ENCODE measurements at places on chromosomes 3 and 15.

- no peak for DNase-seq
These were observed 12.3 kb upstream of the DGKG start for GRCh38 chr3:186374376-186374775.

GRCh38 chr3:176611703-176612102, 585.6 kb downstream of the TBL1XR1 start:
- DNase-seq = no peak

DNA sequence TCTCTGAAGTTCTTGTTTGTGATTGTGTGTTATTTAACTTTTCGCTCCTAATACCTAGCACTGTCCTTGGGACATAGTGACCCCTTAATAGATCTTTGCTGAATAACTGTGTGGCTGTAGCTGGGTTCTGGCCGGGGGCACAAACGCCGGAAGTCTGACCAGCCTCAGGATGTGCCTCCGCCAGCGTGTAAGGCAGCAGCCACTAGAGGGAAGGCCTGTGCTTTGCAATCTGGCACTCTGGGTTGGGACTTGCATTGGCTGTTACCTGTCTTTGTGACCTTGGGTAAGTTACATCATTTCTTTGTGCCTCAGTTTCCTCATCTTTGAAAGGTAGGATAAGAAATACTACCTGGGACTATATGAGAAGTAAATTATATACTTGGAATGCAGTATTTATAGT, 158.7 kb downstream of the GHSR start:
- no peak for DNase-seq

DNA sequence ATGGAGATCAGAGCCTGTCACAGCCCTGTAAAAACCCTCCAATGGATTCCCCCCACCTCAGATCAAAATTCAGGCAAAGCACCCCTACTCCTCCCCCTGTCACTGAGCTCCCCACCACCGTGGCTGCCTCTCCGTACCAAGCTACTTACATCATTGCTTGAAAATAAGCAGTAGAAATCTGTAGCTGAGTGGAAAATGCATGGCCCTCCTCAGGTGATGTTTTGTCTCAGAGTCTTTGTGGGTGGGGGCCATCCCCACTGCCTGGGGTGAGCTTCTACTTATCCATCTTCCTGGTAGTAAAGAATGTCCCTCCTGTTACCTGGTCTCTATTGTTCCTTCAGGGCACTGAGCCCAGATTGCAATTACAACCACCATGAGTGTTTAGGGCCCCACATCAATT, 34.5 kb downstream of the SLCO2A1 start:
- no peak for DNase-seq

DNA sequence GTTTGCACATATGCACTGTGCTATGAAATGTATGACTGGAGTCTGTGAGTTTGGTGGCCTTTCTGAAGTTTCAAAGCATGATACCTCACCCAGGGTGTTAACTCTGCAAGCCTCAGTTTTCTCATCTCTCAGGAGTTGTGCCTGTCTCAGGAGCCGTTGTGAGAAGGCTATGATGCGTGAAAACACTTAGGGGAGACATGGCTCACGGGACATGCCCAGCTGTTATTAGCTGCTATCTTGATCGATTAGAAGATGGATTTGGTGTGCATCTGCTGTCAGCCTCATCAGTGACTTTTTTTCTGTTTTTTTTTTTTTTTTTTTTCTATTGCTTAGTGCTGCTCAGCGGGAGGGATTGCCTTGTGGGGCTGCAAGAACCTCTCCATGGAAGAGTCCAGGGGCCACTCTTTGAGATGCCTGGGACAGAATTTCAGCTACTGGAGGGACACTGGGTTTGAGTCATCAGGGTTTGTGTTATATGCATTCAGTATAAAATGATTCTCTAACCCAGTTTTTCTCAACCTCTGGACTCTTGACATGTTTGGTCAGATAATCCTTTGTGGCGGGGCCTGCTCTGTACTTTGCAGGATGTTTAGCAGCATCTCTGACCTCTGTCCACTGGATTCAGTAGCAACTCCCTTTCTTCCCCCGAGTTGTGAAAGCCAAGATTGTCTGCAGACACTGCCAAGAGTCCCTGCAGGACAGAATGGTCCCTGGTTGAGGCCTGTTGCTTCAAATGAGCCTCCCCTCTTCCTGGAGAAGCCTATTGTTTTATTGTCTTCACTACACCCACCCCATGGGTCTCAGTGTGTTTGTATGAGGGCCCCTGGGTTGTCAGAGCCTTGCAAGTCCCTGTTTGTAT, 181.4 kb downstream of the CACNA2D3 start:
- DNase-seq = no peak

- DNase-seq = no peak
These were observed 16.6 kb downstream of the HAPLN3 start for GRCh38 chr15:88878720-88879184.

All from activated T-helper 1 cell treated with Interleukin-2 at 50 U/mL for 16 hours (primary cell).